ENCODE measurements at places on chromosomes 12 and 14. TPM values are rescaled to one million over a fixed set of nuclear protein-coding genes. Genes with fewer than 3 reads are reported as not detected.

Gene KRT79
- polyA plus RNA-seq: 0.24 TPM

Gene ANGEL1
- 8.4 TPM for polyA plus RNA-seq

Gene MYF6
- polyA plus RNA-seq: not detected

GRCh38 chr12:104457746-104458693, 1.3 kb downstream of the CHST11 start:
- DNase-seq: no peak

DNA sequence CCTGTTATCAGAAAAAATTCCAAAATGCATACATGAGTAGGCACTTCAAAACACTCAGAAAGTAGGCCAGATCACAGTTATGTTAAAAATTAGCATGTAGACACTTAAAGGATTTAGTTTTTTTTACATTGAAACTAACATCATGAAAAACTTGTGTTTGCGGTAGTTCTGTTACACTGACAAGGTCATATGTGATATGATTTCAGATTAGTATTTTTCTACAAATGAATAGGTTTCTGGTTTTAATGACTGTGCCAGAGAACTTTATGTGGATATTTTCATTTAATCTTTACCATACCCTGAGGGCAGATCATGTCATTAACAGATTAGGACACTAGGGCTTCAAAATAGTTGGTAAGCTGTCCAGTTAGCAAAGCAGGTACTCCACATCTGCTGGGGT, 20.7 kb downstream of the YARS2 start:
- DNase-seq: no peak

GRCh38 chr12:17139931-17140330, 534.0 kb upstream of the LMO3 start:
- DNase-seq: no peak
